Activated CD4-positive, CD25-positive, alpha-beta regulatory T cell (primary cell): ENCODE measurements at places on chromosomes 6 and 20.

GRCh38 chr6:70379473-70380013 lies 33.8 kb upstream of the FAM135A start:
- DNase-seq = no peak

DNA sequence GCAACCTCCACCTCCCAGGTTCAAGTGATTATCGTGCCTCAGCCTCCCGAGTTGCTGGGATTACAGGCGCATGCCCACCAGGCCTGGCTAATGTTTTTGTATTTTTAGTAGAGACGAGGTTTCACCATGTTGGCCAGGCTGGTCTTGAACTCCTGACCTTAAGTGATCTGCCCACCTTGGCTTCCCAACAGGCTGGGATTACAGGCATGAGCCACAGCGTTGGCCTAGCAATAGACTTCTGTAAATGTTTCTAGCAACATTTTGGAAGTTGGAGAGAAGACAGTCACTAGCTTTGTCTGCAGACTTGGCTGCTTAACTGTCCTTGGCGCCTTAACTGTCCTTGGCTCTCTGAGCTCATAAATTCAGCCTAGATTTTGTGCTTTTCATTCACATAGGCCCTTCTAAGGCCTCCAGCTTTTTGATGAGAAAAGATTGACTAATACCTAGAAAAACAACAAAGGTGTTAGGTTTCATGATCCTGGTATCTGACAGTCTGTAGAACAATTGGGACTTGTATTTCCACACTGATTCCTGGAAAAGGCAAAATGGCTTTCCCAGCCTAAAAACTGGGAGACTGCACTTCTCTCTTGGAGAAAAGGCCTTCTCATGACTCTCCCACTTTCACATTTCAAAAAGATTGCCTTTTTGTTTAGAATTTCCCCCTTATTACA lies 49.7 kb downstream of the OR2B2 start:
- DNase-seq = no peak

DNA sequence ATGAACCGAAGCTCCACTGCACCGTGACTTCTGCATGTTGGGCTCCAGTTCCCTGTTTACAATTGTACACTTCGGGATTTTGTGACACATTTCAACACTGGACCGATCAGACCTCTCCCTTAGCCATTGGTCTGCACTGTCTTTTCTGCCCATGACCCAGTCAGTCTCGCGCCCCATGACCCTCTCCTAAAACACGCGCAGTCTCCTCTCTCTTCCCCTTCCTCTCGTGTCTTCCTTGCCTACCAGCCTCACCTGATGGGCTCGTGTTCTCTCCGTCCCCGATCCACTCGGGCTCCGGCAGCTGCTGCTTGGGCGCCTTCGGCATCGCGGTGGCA lies 535 bp upstream of the ABCF1 start:
- no peak for DNase-seq

- DNase-seq = no peak
Observed at GRCh38 chr6:152223636-152224035, 413.5 kb downstream of the SYNE1 start.

GRCh38 chr6:72817208-72817607 lies 195.3 kb downstream of the KCNQ5 start:
- no peak for DNase-seq

GRCh38 chr6:41454189-41454789 lies 91.9 kb upstream of the FOXP4 start:
- no peak for DNase-seq

DNA sequence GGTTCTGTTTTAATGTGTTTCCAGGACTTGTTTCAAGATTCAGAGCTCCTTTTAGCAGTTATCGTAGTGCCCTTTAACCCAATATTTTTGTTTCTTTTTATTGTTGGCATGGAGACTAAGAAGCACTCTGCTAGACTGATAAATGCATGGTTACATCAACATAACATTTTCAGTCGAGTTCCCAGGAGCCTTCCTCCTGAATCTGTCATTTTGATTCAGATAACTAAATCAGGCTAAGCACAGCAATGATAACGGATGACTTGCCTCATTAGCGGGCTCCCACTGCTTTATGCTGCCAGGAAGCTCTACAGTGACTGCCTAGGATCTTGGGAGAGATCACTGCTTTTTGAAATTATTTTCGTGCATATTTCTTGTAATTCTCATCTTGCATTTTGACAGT lies 772.8 kb upstream of the GJE1 start:
- DNase-seq = no peak

DNA sequence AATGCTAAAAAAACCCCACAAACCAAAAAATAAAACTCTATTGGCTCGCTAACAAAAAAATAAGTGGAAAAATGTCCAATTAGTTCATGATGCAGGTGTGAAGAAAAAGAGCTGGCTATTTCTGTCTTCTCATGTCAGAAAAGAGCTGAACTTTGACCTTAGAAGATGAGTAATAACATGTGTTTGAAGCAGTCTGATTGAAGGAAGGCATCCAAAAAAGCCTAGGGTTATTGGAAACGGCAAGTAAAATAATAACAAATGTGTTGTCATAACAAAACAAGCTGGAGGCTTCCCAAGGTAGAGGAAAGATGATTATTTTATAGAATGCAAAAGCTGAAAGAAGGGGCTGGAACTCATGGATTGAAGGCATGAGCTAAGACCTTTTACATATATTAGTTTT lies 94.4 kb upstream of the FAM184A start:
- DNase-seq = no peak

GRCh38 chr6:1715336-1715735 lies 105.6 kb downstream of the FOXC1 start:
- DNase-seq = no peak

DNA sequence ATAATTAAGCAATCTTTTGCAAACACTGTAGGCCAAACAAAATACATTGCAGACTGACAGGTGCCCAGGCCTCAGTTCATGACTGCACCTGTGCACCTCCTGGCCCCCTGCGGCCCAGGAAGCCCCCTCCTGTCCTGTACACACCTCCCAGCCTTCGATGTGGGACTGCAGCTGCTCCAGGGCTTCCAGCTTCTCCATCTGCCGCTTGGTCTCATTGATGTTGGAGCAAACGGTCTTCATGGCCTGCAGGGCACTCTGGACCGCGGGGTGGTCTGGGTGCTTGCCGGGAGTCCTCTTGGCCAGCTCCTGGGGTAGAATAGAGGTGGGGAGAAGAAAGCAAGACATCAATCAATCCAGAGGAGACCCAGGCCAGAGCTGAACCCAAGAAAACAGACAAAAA lies 119.7 kb downstream of the PREX1 start:
- DNase-seq = no peak

GRCh38 chr6:54310377-54311152 lies 2.3 kb downstream of the TINAG start:
- no peak for DNase-seq

GRCh38 chr20:22371843-22372242 lies 212.5 kb downstream of the FOXA2 start:
- DNase-seq = no peak

DNA sequence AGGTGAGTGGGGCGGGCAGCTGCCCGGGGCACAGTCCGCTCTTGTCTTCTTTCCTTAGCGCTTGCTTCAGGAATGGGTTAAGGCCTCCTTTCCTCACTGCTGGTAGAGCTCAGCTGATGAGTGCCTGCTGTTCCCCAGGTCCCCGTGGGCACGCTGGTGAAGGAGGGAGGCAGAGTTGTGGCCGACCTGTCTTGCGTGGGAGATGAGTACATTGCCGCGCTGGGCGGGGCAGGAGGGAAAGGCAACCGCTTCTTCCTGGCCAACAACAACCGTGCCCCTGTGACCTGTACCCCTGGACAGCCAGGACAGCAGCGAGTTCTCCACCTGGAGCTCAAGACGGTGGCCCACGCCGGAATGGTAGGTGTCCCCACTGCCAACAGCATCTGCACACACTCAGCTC lies 15.7 kb downstream of the MTG2 start:
- no peak for DNase-seq

GRCh38 chr20:17909869-17910321 lies 58.7 kb downstream of the SNX5 start:
- DNase-seq = no peak

DNA sequence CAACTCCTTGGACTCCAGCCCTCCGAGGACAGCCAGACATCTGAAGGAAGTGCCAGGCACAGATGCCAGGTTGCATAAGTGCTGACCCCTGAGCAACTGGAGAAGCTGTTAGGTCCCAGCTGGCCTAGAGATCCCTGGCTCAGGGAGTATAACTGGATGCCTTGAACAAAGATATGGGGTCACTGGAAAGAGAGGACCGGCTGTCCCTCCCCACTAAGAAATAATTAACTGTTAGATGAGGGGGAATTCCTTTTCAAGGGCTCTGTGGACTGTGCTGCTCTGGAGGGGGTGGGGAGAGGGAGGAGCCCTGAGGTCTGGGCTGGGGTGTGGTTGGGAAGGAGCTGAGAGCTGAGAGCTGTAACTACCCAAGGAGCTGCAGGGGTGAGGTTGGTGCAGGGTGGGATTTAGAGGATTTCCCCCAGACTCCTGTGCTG lies 39.6 kb downstream of the HLA-F start:
- no peak for DNase-seq

DNA sequence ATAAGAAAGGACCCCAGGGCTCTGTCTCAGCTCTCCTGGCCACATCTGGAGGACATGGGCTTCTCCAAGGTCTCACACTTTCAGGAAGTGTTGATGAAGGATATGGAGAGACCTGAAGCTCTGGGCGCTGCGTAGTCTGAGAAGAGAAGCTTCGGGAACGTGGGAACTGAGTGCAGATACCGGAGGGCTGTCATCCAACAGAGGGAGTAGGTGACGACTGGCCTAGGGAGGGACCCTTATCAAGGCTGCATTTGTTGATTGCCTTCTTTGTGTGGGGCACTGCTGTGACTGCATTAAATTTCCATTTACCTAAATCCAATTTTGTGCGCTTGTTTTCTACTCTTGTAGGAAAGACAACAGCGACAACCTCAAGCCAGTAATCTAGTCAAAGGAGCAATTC lies 63.4 kb downstream of the PLG start:
- no peak for DNase-seq

DNA sequence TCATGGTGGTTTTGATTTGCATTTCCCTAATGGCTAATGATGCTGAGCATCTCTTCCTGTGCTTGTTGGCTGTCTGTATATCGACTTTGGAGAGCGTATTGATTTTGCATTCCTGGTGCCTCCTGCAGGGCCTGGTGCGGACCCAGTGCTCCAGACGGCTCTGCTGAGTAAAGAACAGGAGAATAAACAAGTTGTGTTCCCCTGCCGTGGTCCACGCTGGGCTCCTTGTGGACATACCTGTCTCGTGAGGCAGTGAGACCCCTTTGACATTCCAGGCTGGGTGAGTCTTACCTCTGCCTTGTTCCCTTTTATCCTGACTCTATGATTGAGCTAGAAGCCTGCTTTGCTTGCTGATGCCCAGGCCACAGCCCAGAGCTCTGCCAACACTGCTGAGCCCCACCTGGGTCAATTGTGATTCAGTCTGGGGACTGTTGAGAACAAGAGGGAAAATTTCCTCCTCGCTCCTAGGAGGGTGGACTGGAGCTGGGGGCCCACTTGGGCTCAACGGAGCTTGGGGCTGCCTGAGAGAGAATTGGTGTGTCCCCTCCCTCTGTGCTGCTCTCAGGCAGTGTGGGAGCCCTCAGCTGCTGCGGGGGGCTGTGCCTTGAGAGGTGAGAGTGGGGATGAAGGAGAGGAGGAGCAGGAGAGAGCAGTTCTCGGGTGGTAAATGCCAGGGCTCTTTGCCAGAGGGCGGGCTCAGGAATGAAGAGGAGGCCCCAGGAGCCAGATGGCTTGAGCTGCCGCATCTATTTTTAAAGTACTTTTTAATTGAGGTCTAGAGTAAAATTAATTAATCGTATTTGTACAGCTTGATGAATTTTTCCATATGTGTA lies 43.7 kb upstream of the PMEPA1 start:
- no peak for DNase-seq

- DNase-seq = no peak
Observed at GRCh38 chr6:147711476-147711875, 203.0 kb downstream of the SAMD5 start.

GRCh38 chr6:64520050-64520449 lies 884.4 kb downstream of the PHF3 start:
- DNase-seq = no peak

- no peak for DNase-seq
Observed at GRCh38 chr6:13229205-13230085, 98.9 kb downstream of the TBC1D7 start.

DNA sequence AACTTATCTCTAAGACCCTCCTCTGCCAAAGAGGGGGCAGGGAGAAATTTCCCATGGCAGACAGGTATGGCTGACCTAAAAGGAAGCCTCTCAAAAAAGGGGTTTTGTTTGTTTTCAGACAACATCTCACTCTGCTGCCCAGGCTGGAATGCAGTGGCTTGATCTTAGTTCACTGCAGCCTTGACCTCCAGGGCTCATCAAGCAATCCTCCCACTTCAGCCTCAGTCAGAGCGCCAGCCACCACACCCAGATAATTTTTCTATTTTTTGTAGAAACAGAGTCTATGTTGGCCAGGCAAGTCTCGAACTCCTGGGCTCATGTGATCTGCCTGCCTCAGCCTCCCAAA lies 3.8 kb downstream of the EZR start:
- DNase-seq = no peak

- DNase-seq = no peak
Observed at GRCh38 chr20:58803533-58803932, 47.2 kb downstream of the GNAS-AS1 start.
